Stimulated activated CD4-positive, alpha-beta T cell treated with anti-CD3 and anti-CD28 coated beads, Interleukin-1b, Interleukin-23, amount 100 ng/mL, for 4 hours (primary cell): ENCODE measurements at places on chromosomes 7 and 10.

DNA sequence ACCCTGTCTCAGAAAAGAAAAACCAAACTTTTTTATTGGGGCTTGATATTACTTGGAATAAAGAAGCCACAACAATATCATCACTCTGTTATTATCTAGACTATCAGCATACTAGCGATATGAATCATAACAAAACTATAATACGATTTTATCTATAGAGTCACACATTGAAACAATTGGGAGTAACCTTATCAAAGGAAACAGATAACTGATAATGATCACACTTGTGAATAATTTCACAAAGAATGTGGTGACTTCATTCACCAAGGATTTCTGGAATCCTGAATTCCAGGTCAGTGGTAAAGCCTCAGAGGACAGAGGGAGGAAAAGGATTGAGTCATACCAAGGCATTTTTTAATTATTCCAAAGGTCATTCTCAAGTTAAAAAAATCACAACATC, 32.1 kb upstream of the NMT2 start:
- no peak for DNase-seq

DNA sequence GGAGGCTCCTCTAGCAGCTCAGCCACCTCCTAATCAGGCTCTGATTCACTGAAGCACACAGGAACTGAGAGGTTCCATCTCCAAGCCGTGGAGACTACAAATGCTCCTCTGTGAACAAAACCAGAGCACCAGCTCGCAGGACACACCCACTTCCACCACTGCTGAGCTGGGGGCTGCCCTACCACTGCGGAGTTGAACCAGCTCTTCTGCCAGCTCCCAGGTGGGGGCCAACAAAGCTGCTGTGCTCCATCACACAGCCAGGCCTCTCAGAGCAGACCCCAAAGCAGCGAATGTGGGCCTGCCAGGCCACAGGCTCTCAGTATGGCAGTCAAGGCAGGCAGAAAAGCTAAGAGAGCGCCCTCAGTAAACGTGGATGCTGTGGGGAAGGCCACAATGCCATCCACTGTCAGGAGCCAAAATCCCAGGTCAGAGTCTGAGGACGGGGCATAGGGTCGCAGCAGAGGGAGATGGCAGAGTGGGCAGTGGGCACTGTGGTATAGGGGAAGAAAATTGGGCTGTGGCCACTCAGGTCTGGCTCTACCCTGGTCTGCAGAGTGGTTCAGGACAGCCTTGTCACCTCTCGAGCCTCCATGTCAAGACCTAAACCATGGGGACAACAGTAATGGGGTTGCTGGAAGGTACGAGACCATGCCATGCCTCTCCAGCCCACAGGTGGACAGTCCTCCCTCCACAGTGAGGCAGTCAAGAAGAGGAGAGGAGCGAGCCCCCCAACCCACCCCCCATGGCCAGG, 82.1 kb downstream of the GRID1 start:
- DNase-seq: no peak

DNA sequence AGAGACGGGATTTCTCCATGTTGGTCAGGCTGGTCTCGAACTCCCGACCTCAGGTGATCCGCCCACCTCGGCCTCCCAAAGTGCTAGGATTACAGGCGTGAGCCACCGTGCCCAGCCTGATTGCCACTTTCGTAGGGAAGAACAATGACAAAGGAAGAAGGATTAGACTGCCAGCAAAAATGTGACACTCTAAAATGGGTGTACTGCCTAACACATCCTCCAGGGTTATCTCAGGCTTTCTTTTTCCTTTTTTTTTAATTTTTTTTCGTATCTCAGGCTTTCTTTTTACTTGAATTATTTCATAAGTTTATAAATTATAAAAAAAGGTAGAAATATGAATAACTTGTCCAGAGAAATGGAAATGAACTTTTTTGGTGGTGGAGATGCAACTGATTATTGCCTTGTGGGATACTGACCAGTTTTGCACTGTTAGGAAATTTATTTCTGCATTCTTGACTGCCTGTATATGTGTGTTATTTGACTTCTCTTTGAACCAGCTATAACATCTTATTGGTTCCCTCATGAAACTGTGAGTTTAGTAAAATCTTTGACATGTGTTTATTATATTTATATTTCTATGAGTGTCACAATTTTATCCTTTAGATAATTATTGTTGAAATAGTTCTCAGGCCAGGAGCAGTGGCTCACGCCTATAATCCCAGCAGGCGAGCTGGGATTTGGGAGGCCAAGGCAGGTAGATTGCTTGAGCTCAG, 56.8 kb downstream of the XRCC2 start:
- DNase-seq: no peak

GRCh38 chr7:146022776-146023175, 93.8 kb upstream of the CNTNAP2 start:
- no peak for DNase-seq

- no peak for DNase-seq
Observed at GRCh38 chr7:78852951-78853350, 600.5 kb downstream of the MAGI2 start.
